Posterior vena cava (tissue), 2 donors: ENCODE measurements at places on chromosomes 1 and 21.
A peak's percentile ranks its signal among the peaks of the same experiment; 100 is the strongest.

DNA sequence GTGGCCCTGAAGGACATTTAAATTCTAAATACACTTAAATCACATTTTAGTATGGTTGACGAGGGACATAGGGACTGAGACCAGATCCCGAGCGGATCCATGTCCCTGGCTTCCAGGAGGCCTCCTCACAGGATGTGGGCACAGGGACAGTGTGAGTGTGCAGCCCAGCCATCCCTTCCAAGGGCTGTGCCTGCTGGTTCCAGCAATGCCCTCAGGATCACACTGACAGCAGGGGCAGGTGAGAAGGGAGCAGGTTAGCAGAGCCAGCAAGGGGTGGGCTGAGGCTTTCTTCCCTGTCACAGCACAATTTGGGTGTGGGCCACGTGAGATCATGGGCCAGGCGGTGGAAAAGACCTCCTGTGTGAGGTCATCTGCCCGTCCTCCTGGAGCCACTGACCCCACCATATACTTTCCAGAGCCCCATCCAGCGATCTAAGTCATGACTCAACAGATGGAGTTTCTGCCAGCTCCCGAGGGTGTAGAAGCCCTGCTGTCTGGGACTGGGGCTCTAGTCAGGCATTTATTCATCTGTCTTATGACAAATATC, 37.0 kb upstream of the PRSS38 start:
- peak; percentile 82 for DNase-seq

- DNase-seq, result no peak
These were observed 112.7 kb downstream of the HMCN1 start for GRCh38 chr1:185846672-185847444.

GRCh38 chr1:203479646-203480045, 4.0 kb downstream of the PRELP start:
- DNase-seq, result no peak

GRCh38 chr21:39451332-39452206, at the start of gene SH3BGR:
Gene SH3BGR (plus strand): TSS chr21:39451970. CDS start chr21:39452097, 127 bp downstream.
- no peak for DNase-seq

DNA sequence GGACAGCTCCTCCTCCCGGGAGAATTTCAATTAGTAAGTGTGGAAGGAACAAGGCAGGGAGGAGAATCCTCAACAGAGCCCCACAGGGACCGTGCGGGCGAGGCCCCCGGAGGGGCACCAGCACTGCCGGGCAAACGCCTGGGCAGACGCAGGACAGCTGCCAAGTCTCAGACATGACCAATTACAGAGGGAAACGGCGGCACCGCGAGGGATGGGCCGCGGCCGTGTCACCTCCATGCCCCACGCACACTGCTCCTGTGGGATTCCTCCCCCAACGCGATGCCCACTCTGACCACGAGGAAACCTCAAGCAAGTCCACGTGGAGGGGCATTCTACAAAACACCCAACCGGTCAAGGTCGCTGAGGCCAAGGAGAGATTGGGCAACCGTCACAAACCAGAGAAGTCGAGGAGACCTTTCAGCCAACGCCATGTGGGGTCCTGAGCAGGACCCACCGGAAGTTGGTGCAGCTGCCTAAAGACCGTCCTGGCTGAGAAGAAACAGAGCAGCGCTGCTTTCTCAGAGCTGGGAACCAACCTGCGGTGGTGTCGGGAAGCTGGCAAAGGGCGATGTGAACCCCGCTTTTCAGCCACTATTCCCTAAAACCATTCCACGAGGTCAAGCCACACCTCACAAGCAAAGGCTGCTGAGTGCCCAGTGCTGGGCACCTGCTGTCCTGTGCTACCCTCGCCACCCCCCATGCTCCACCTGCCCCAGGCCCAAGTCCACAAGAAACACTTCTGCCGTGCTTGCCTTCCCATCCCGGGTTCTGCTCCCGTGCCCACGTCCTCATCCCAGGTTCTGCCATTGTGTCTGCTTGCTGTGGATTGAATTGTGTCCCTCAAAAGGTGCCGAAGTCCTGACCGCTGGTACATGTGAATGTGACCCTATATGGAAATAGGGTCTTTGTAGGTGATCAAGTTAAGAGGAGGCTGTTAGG, 1.4 kb upstream of the KRTAP10-4 start:
- peak; percentile 55 for DNase-seq

DNA sequence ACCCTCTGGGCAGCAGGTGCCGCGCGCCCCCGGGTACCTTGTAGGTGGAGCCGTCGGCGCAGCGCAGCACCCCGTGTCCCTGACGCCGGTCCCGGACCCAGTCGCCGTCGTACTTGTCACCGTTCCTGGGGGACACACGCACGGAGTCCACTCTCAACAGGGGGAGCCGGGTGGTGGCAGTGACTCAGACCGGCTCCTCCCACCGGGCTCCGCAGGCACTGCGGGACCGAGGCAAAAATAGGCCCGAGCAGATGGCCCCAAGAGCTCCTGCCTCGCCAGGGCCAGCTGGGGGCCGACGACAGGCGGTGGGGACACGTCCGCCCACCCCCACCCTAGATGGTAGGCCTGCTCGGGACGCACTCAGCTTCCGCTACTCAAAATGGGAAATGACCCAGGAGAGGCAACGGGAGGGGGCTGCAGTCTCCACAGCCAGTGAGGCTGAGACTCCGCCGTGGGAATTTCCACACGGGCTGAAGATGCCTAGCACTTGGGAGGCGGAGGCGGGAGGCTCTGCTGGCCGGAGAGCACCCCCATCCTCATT, 6.3 kb downstream of the MORN1 start:
- DNase-seq, result peak; percentile 79

DNA sequence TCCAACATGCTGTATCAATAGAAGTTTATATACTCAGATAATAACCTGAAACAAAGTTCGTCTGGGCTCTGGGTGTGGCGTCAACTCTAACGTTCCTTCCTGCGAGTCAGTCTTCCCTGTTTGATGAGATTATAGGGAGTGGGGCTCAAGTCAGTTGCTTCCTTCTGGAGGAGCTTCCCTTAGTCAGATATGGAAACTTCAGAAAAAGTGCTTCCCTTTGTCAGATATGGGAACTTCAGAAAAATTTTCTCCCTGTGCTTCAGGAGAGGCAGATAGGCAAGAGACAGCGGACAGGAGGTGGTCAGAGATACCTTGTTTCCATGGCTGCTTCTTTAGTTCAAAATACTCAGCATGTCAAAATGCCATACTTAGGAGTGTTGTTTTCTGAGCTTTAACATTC, 51.1 kb upstream of the PRDX6 start:
- DNase-seq, result no peak

DNA sequence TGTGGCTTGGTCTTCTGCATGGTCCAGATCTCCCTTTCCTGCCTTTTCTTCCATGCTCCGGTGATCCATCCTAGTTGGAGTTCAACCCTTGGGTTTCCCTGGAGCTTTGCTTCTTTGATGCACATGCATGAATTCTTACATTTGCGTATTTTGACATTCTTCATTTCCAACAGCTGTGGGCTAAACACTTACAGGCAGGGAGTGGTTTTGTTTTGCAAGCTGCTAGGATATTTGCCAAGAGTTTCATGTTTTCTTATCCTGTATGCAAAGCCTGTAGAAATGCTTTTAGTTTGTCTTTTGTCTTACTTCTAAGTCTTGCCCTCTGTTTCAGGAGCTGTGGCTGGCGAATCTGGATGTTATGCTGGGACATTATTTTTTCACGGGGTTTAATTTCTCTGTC, 90.3 kb upstream of the PAXBP1 start:
- no peak for DNase-seq

- DNase-seq, result no peak
These were observed 67.8 kb upstream of the BCAR3 start for GRCh38 chr1:93749487-93749886.

DNA sequence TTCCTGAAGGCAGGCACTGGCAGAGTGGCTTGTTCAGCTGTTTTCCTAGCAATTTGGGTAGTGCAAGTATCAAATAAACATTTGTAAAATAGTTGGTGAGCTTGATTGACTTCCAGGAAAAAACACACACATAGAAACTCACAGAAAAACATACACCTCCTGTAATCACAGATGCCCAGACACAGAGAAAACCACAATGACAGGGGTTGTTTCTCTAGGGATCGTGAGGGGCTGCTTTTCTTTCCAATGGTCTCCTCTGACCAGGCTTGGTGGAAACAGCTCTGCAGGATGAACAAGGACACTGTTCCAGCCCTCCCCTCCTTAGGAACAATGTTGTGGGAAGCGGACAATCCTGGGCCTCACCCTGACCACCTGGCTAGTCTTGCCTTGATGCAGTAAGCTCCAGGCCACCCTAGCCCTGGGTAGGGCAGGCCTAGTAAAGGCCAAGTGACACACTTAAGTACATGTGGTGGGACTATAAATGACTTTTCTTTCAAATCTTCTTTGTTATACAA, 142.5 kb upstream of the HMGB4 start:
- DNase-seq, result no peak

DNA sequence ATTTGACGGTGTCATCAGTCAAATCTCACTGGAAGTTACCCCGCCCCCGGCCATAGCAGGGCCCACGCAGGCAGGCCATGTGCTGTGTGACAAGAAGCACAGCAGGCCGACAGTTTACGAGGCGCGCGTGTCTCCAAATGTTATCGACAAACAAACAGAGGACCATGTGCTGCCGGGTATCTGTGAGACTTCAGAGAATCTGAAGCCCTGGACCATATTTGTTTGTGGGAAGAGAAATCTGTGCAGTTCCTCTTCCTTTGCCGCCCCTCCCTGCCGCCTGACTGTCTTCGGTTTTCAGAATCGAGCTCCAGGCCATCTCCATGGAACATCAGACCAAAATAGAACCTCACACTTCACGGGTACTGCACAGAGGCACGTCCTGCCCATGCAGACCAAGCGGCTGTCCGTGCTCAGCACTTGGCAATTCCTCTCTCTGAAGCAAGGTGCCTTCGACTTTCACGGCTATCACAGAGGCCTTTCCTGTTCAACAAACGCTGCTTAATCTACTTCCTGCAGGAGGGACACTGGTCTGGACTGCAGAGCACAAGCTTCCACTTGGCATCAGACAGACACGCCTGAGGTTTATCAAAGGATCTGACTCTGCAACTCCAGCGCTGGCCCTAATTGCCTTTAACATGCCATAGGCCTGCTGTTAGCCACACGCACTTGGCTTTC, 135.7 kb upstream of the KRTAP19-8 start:
- no peak for DNase-seq

DNA sequence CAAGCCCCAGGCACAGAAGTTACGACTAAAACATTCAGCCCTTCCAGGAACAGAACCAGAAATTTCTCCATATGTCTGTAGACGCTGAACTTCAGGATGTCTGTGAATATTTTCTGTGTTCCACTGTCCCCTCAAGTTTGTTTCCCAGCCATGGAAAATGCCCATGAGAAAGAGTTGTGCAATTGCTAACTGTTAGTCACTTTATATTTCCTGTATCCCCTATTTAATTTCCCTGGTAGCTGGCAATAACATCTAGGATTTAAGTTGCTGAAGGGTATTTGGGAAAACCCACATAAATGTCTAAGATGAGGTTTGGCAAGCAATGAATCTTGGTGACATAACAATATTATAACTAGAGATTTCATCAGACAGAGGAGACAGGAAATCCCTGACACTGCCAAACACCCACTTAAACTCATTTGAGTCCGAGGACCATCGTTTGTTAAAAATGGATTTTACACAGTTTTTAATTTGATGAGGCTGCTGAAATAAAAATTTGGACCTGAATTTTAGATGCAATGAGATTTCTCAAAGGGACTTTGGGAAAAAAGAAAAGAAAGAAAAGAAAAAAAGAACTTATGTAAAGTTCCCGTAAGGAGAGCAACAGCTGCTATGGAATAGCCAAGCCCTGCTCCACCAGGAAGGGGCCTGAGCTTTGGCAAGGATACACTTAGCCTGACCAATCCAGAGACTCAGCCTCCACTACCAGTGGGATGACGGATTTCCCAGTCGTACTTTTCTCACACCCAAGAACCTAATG, 21.8 kb upstream of the ERRFI1 start:
- DNase-seq, result no peak

DNA sequence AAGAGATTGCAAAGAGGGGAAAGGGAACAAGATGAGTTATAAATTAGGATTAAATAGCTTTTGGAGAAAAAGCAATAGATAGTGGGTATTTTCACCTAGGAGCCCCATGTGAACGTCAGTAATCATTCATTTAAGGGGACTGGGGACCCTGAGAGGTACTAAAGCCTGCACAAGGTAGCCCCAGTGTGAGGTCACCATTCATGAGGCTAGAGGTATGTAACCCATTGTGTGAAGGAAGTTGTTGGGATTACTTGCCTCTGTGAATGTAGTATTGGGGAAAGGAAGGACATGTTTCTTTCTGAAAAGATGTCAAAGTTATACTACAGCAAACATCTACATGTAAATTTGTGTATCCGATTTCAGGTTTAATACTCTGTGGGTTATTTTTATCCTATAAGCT, 276.8 kb downstream of the TBX15 start:
- DNase-seq, result no peak

- no peak for DNase-seq
These were observed 18.2 kb upstream of the MSTO1 start for GRCh38 chr1:155591770-155592169.

DNA sequence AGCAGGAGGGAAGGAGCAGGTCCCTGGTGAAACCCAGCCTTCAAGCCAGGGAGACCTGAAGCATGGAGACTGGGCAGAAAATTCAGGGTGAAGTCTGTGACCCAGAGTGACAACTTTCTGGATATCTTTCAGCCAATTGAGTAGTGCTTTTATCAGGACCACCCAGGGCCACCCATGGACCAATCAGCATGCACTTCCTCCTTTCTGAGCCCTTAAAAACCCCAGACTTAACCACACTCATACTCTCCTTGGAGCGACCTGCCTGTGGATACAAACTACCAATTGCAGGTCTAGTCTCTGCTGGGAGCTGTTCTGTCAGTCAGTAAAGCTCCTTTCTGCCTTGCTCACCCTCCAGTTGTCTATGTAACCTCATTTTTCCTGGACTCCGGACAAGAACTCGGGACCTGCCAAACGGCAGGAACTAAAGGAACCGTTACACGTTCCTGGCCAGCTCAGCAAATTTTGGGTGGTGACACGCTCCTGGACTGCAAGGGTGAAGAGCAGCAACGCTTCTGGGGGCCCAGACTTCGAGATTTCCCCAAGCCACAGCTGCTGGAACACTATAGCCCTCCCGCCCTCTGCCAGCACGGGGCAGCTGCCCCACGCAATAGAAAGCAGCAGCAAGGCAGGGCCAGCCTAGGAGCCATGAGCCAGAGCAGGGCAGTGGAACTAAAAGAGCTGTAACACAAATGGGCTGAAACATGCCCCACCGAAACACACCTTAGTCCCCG, 1183.4 kb downstream of the AMY1C start:
- no peak for DNase-seq
